ENCODE measurements at places on chromosomes 12 and 14.
A peak's percentile ranks its signal among the peaks of the same experiment; 100 is the strongest.

- DNase-seq: no peak
Observed at GRCh38 chr14:47189911-47190484, 485.4 kb downstream of the MDGA2 start.

GRCh38 chr12:120468821-120469449, 613 bp downstream of the SRSF9 start:
- DNase-seq: no peak

GRCh38 chr14:68593806-68594536, 198.9 kb downstream of the ZFP36L1 start:
- DNase-seq: no peak

- DNase-seq: no peak
Observed at GRCh38 chr14:57205938-57206337, 62.8 kb downstream of the EXOC5 start.

DNA sequence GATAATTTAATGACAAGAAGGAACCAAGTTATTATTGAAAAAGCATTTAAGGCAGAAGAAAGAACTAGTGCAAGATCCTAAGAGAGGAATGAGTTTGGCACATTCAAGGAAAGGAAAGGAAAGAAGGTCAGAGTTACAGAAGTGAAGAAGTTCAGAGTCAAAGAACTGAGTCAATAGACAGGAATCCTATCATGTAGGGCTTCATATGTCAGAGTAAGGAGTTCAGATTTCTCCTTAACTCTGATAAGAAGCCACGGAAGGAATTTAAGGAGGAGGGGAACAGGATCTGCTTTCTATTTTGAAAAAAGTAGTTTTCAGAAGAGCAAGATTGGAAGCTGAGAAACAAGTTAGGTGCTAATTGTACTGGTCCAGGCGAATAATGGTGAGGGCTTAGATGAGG, 223.1 kb upstream of the FOXN3 start:
- no peak for DNase-seq

GRCh38 chr12:126668538-126668937, 1598.4 kb upstream of the TMEM132C start:
- no peak for DNase-seq

- no peak for DNase-seq
Observed at GRCh38 chr14:73232984-73233383, 4.3 kb upstream of the PAPLN start.

GRCh38 chr14:82445810-82446570, 912.3 kb upstream of the SEL1L start:
- DNase-seq: no peak

- no peak for DNase-seq
Observed at GRCh38 chr14:28321475-28322244, 444.9 kb upstream of the FOXG1 start.

- peak; percentile 17 for DNase-seq
Observed at GRCh38 chr14:92481386-92481785, 32.2 kb upstream of the RIN3 start.

DNA sequence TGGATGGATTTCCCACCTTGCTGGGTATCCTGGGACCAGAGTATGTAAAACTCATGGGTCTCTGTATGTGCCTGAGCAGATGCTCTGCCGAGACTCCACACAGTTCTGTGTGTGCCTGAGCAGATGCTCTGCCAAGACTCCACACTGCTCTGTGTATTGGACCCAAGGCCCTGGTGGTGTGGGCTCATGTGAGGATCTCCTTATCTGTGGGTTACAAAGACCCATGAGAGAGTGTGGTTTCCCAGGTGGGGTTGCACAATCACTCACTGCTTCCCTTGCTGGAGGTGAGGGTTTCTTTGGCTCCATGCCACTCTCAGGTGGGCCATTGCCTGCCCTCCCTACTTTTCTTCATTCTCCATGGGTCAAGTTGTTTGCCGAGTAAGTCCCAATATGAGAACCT, 141.5 kb downstream of the TBC1D30 start:
- no peak for DNase-seq

GRCh38 chr12:48990552-48990951, 8.6 kb downstream of the DDN start:
- DNase-seq: no peak

DNA sequence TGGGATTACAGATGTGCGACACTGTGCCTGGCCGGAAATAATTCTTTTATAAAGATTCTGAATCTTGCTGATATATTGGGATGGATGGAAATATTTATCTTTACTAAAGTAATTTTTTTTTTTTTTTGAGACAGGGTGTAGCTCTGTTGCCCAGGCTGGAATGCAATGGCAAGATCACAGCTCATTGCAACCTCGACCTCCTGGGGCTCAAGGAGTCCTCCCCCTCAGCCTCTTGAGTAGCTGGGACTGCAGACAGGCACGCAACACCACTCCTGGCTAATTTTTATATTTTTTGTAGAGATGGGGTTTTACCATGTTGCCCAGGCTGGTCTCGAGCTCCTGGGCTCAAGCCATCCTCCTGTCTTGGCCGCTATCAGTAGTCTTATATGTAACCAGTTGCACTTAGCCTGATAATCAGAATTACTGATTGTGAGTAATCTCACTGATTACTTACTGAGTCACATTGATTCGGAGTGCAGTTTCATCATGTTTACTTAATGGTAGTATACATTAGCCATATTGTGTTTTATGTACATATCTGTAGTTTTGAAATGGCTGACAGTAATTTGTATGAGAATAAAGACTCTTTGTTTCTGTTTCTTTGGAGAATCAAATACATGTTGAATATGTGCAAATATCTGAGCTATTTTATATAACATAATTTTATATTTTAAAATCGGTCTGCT, 50.4 kb upstream of the LRTM2 start:
- DNase-seq: no peak

DNA sequence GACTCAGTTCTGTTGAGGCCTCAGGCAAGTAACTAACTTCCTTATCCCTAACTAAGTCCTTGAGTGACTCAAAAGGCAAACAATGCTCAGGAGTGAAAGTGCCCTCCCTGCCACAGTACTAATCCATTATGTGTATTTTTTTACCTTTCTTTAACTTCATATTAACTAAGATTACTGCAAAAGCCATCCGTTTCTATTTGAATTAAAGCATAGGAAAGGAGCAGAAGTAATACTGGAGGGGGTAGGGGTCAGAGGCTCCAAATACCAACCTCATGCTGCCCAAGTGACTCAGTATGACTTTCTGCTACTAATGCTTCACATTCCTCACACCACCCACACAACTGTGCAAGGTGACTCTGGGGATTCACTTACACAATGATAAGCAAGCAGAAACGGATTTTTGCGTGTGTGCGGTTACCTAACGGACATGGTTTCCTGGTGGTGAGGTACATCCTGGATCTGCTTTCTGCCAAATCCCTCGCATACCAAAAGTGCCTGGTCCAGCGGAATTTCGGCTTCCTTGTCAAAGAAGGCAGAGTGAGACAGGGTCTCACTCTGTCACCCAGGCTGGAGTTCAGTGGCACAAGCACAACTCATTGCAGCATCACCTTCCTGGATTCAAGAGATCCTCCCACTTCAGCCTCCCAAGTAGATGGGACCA, 25.1 kb downstream of the MOK start:
- DNase-seq: no peak

- no peak for DNase-seq
Observed at GRCh38 chr12:100337727-100338126, 19.1 kb upstream of the SLC17A8 start.

GRCh38 chr14:93183596-93184317, 940 bp downstream of the MOAP1 start:
- no peak for DNase-seq

- DNase-seq: no peak
Observed at GRCh38 chr14:88975043-88975830, 150.8 kb downstream of the TTC8 start.

DNA sequence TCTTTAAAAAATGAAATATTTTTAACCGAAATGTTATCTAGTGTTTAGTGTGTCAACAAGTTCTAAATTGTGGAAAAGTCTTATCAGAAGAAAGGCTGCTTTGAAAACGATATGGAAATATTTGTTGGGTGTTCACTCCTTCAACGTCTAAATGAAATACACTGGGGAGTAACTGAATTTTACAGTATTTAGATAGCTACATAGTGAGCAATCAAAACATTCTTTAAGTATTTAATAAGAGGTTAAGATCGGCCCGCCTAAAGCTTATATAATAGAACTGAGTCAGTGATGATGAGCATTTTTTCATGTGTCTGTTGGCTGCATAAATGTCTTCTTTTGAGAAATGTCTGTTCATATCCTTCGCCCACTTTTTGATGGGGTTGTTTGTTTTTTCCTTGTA, 228.3 kb downstream of the RAD51B start:
- no peak for DNase-seq

DNA sequence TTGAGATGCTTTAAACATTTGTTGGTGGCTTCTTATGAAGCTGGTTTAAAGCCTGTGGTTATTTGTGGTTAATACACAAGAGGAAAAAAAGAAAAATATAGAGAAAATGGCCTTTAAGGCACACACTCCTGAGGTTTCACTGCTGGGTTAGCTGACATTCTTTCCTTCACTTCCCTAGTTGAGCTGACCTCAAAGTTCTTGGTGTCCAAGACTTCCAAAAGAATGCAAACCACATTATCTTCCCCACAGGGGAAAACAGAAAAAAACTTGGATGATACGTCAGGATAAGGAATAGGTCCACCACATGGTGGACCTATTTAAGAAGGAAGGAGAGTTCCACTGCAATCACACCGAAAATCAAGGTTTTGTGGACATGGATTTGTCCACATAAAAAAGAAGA, 94.3 kb downstream of the SLC25A21 start:
- no peak for DNase-seq

DNA sequence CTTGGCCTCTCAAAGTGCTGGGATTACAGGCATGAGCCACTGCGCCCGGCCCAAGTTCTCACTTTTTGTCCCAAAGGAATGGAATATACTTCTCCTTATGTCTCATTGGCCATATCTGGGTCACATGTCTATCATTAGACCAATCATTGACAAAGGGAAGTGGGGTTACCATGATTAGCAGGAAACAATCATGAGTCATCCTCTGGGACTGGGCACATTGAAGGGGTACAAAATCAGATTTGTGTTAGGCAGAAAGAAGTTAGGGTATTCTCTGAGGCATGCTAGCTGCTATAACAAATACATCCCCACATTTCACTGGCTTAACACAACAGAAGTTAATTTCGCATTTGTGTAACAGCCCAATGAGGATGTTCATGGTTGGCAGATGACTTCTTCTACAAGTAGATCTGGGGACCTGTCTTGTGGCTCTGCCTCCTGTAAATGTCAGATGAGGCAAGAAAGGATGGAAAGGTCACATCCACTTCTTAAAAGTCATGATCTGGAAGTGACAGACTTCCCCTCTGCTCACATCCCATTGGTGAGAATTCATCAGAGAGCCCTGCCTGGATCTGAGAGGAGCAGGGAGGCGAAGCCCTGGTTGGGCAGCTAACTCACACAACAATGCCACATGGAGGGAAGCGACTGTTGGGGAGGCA, 3.1 kb downstream of the CCDC63 start:
- DNase-seq: no peak

- no peak for DNase-seq
Observed at GRCh38 chr14:64701660-64702059, 2.6 kb upstream of the PLEKHG3 start.

DNA sequence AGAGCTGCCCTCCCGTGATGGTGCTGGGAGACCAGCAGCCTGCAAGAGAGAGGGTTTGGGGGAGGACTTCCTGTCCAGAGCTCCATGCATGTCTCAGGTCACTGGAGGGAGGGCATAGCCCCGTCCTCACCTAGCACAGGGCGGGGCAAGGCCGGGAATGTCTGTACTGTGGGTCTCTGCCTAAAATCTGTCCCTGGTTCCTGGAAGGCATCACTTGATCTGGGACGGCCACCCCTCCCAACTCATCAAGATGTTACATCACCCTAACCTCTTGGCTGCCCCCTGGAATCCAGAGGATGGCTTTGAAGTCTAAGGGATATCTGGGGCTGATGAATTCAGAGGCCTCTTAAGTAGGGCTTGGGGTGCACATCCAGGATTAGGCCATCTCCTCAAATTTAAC, 37.0 kb upstream of the MEG3 start:
- DNase-seq: no peak
